HEK293T (cell line): ENCODE measurements at places on chromosomes 6 and 20.

- DNase-seq, result no peak
These were observed 117.3 kb upstream of the ARMC2 start for GRCh38 chr6:108730635-108731515.

- peak; percentile 73 for DNase-seq
These were observed at the start of gene KCNB1 for GRCh38 chr20:49482621-49483017. KCNB1 (minus strand) TSS chr20:49482668; CDS start chr20:49482480, 188 bp downstream.

DNA sequence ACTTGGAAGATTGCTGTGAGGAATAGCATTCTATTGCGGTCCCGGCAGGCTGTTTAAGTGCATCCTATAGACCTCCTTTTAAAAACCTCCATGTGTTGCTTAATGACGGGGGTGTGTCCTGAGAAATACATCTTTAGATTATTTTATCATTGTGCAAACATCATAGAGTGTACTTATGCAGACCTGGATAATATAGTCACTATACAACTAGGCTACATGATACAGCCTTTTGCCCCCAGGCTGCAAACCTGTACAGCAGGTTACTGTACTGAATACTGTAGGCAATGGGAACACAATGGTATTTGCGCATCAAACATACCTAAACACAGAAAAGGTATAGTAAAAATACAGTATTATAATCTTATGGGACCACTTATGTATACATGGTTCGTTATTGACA lies 175.6 kb downstream of the RNF144B start:
- no peak for DNase-seq

- no peak for DNase-seq
These were observed 350.2 kb upstream of the IMPG1 start for GRCh38 chr6:76422511-76423213.

DNA sequence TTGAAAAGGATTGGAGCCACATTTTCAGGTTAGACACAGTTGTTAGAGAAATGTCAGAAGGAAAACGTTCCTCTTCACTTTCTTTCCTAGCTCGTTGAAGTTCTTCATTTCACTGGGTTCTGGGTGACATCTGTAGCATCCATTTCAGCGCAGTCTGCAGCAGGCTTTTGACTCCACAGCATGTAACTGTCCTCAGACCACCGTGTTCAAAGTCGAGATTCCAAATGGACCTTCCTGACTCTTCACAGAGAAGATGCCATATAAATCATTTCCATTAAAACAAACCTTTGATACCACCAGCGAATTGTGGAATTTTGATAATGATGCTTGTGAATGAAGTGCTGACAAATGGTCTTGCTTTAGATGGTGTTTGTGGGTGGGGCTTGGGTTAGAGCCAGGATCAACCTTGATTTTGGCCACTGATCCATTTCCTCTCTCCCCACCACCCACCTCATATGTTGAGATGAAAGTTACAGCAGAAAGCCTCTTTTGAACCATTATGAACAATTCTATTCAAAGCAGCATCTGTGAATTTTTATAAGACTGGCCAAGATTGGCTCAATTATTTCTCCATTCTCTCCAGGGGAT lies 185.3 kb upstream of the PREP start:
- no peak for DNase-seq

DNA sequence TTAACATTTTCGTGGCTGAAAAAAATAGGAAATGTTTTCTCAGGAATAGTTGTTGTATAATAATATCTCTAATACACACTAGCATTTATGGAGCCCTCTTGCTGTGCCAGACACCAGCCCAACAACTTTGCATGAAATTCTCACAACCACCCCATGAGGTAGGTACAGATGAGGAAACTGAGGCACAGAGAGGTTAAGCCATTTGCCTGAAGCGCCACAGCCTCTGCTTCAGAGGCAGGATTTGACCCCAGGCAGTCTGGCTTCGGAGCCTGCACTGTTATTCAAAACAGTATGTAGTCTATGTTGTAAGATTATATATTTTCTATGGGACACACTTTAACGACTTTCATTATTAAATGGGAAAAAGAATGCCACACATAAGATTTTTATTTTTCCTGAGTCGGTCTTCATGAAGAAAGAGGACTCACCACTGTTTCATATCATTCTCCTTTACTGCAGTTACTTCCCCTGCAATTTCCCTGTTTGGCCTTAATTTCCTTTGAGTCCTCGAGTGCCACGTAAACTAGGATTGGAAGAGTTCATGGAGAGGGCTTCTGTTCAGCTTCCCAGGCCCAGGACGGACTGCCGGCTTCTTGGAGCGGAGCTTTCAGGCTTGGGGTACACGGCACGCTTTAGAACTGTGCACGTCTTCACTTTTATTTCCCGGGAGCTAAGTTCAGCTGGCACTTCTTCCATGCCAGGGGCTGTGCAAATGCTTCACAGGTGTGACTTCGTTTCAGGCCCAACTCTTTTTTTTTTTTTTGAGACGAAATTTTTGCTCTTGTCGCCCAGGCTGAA lies 128.0 kb downstream of the BMP7 start:
- DNase-seq, result no peak

DNA sequence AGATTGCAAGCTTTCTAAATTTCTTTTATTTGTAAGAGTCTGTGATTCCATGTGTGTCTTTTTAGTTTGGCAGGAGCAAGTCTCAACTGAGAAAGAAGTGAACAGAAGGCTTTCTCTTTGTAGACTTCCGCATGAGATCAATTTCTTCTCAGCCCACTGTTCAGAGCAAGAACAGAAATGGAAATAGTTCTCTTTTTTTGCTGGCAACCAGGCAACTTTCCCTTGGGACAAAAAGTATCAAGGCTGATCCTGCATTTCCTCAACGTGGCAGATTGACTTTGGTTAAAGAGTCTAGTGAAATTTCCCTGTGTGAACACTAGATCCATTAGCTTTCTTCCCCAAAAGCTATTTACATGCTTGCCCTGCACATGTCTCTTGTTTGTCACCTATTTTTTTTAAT lies 46.8 kb upstream of the JAG1 start:
- no peak for DNase-seq

DNA sequence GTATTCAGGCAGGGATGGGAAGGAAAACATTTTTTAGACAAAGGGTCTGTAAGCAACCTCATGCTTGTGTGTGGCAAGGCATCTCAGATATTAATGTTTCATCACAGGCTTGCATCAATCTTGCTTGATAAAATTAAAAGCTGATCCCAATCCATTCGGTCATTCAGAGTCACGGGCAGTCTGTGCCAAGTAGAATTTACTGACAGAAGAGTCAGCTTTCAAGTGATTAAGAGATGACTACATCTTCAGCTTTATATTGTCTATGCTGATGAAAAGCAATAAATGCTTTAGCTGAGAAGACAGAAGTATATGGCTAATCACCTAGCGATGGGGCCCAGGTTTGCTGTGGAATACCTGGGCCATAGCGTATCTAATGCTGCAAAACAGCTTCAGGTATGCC lies 3.5 kb downstream of the PLEKHG1 start:
- no peak for DNase-seq

DNA sequence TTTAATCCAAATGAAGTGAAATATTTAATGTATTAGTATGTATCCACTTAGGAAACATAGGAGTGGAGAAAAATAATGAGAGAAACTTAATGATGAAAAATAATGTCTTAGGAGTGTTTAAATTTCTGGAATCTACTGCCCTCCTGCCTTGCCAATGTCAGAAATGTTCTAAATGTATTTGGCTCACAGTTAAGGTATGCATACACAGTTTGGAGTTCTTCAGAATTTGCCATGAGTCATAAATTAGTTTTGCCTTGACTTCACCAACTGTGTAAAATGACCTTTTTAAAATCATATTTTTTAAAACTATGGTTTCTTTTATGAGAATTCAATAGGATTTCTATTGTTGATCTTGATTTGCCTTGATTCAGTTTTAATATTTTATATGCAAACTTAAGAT lies 191.7 kb upstream of the HSF2 start:
- DNase-seq, result no peak

GRCh38 chr6:6039946-6040509 lies 33.3 kb upstream of the NRN1 start:
- no peak for DNase-seq

DNA sequence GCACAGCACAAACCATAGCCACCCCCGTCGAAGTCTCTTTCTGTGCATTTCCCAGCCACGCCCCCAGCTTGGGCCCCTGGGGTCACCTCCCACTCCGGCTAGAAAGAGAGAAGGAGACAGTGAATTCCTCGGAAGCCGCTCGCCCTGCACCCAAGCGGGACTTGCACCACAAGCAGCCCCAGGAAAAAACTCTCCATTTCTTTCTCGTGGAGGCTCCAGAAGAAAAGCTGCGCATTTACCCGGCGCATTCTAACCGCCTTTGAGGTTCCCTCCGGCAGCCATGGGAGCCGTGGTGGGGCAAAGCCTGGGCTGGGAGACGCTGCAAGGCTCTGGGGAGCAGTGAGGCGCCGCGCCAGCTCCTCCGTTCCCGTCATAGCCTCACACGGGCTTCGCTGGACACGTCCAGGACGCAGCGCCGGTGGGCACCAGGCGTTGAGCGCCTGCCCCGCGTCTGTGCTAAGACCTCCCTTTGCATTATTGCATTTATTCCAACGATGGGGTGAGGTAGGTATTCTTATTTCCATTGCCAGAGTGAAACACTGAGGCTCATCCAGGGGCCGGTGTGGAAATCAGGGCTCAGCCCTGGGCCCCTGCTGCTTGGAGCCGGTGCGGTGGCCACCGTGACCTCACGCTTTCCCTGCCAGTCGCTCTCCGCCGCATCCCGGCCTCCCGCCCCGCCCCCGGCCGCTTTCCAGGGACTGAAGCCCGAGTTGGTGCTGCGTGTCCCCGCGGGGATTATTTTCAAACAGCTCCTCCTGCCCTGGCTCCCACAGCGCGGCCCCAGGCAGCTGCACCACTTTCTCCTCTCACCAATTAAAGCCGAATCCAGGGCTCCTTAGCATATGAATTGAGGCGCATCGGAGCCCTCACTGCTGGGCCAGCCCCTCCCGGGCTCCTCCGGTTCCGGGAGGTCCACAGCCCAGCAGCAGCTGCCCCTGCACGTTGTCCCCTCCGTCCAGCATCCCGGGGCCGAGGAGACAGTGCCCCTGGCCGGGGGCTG lies 148.3 kb upstream of the AFDN start:
- no peak for DNase-seq

GRCh38 chr6:141265756-141266623 lies 866.7 kb upstream of the GJE1 start:
- DNase-seq, result no peak

DNA sequence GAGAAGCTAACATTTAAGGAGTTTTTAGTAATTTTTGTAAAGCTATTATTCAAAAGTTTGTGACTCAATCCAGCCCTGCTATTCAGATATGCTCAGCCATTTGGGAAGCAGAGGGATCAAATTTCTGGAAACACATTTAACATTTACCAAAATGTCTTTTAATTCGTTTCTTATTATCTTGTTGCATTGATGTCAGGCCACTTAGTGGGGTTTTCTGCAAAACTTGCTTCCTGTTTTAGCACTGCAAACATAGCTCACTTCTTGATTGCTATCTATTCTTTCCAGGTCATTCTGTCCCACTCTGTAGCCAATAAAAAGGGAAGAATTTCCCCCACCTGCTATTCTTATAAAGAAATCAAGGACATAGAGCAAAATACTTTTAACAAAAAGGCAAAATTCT lies 176.9 kb upstream of the SUPT3H start:
- DNase-seq, result no peak

- no peak for DNase-seq
These were observed 30.0 kb upstream of the FBXL4 start for GRCh38 chr6:98977671-98978292.

- DNase-seq, result no peak
These were observed 46.1 kb upstream of the TNFAIP3 start for GRCh38 chr6:137820952-137821351.

GRCh38 chr6:25334793-25335192 lies 55.6 kb downstream of the CARMIL1 start:
- DNase-seq, result no peak

GRCh38 chr6:132368916-132369481 lies 32.3 kb downstream of the MOXD1 start:
- DNase-seq, result no peak

GRCh38 chr6:166529586-166529985 lies 56.9 kb downstream of the RAMACL start:
- DNase-seq, result no peak

GRCh38 chr20:54168961-54169862 lies 4.6 kb downstream of the CYP24A1 start:
- no peak for DNase-seq

- DNase-seq, result no peak
These were observed 213.7 kb downstream of the GRIK2 start for GRCh38 chr6:101607111-101607690.

- no peak for DNase-seq
These were observed 41.8 kb downstream of the OLIG3 start for GRCh38 chr6:137452333-137452894.

DNA sequence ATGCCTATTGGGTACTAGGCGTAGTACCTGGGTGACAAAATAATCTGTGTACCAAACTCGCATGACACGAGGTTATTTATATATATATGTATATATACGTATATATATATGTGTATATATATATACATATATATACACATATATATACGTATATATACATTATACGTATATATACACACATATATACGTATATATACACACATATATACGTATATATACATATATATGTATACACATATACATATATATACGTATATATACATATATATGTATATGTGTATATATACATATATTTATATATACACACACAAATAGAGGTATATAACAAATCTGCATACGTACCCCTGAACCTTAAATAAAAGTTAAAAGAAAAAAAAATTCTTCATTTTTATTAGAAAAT lies 103.2 kb downstream of the ZDHHC14 start:
- DNase-seq, result no peak

GRCh38 chr20:30812739-30813411 lies 444.6 kb upstream of the DEFB115 start:
- DNase-seq, result no peak
